ENCODE measurements at places on chromosomes 2 and 18. TPM values are rescaled to one million over a fixed set of nuclear protein-coding genes. Genes with fewer than 3 reads are reported as not detected.

GRCh38 chr2:60353406-60353800 lies 200.1 kb downstream of the BCL11A start:
- DNase-seq: peak; percentile 46

GRCh38 chr2:74695663-74696062 lies 41.6 kb downstream of the SEMA4F start:
- DNase-seq: no peak

GRCh38 chr2:187962538-187962937 lies 329.1 kb upstream of the GULP1 start:
- no peak for DNase-seq

- no peak for DNase-seq
Observed at GRCh38 chr2:192413812-192414681, 219.3 kb upstream of the TMEFF2 start.

DNA sequence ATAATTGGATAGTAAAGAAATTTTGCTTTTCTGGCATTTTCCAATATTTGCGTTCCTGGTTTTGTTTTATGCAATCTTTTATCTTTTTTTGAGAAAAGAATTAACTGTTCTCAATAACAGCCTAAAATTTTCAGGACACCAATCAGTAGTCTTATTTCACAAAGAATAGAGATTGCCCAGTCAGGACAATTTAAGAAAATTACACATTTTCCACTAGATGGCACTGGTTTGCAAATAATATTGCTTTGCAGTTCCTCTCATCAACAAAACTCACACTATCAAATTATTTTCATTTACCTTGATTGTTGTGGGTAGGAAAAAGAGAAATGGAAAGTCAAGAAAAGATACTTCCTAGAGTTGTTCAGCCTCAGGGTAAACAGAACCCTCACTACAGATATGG lies 2.4 kb upstream of the RBM45 start:
- no peak for DNase-seq

DNA sequence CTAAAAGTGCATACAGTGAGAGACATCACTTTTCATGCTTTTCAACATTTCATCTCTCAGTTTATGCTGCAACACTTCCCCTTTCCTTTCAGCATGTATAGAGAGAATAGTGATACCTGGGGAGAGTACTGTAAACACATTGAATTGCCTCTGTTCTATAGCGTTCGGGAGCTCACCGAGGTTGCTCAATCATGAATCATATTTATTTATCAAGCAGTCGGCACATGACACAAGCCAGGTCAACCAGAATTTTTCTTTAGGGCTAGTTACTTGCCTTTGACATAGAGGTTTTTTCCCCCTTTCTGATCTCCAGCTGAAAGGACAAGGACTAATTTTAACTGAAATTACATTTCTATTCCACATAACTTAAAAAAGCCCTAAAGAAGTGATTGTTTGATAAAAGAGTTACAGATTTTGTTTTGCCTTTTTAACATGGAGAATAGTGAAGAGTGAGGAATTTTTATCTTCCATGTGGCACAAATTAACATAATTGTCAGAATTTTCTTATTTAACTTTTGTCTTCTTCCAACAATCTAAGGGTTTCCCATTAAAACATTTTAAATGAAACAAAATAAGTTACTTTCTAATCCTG lies 690.9 kb upstream of the TMEFF2 start:
- DNase-seq: peak; percentile 28

DNA sequence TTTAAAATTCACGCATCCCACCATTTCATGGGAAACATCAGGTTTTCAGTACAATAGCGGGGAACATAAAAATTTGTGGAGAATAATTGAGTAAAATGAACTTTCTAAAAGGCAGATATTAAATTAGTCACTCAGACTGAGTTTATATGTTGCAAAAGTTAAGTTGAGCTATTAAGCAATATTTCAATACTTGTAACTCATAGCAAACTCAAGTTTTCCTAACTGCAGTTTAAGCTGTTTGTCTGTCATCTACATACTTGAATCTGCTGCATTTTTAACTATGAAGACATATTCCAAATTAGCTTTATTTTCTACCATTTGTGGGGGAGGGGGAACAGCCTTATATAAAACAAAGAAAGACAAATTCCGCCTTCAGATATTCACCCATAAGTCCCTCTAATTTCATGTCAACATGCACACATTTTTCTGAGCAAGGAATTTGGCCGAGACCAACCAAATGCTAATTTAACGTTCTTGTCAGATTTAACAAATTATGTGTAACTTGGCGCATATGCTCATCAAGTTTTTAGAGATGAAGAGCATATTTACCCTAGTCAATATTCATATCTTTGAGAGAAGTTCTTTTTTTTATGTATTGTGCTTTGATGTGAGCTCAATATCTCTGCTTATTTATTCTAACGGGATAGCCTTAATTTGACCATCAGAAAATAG lies 462.9 kb downstream of the TXNL1 start:
- no peak for DNase-seq

The INPP5D gene
- 9.0 TPM for total RNA-seq
